Brain pericyte (primary cell): ENCODE measurements at places on chromosomes 12 and 14.

GRCh38 chr14:26905229-26905628, 307.4 kb upstream of the NOVA1 start:
- DNase-seq: no peak

- DNase-seq: no peak
Observed at GRCh38 chr14:80678436-80678835, 263.1 kb downstream of the CEP128 start.

- DNase-seq: no peak
Observed at GRCh38 chr12:45768194-45768593, 38.7 kb downstream of the ARID2 start.

DNA sequence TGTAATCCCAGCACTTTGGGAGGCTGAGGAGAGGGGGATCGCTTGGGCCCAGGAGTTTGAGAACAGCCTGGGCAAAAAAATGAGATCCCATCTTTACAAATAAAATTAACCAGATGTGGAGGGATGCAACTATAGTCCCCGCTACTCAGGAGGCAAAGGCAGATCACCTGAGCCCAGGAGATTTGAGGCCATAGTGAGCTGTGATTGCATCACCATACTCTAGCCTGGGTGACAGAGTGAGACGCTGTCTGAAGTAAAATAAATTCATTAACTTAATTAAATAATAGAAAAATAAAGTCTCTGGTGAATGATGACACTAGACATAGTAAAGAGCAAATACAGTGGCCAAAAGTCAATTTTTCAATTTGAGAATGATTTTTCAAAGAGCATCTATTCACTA, 16.1 kb upstream of the PLEKHA5 start:
- no peak for DNase-seq

DNA sequence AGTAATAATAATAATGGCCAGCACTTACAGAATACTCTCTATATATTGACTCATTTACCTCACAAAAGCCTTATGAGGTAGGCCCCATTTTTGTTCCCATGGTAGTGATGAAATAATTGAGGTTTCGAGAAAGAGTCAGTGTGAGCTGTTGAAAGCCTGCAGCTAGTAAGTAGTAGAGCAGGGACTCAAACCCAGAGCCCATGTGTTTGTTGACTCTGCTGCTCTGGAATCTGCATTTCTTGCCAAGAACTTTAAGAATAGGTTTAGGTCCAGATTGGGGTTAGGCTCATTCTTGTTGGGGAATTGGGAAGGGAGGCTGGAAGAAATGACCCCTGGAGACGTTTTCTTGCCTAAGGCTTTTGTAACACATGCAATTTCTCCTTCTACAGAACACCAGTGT, 27.9 kb downstream of the DYRK4 start:
- DNase-seq: no peak
